ENCODE measurements at places on chromosomes 5 and 9.

- DNase-seq = no peak
Measured at GRCh38 chr5:61538722-61539501, 206.9 kb downstream of the ZSWIM6 start.

DNA sequence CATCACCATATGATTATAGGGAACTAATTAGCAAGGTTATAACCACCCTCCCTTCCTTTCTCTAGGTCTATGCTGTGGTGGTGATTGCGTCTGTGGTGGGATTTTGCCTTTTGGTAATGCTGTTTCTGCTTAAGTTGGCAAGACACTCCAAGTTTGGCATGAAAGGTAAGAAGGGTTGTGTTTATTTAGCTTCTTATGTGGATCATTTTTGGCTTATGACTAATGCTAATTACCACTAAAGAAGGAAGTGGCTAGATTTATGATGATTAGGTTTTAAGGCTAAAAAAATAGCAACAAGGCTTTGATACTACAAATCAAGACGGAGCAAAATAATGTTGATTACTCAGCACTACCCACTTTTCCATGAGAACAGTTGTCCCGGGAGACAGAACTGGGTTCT, 82.4 kb downstream of the NTRK2 start:
- peak; percentile 8 for DNase-seq

- no peak for DNase-seq
Measured at GRCh38 chr9:38333047-38333446, 59.5 kb upstream of the ALDH1B1 start.

DNA sequence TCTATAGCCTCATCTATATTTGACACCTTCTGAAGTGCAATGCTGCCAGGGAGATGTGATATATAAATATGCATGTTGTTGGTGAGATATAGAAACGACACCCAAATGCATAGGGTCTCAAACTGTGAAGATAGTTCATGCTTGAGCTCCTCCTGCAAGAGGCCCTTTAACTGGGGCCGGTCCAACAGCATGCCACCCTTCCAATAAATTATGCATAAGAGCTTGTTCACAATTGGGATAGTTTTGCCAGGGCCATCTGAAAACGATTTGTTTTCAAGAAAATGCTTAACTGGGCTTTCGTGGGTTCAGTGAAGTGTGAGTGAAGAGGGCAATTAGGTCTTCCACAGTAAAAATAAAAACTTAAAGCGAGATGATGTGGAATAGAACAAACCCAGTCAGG, 424.2 kb upstream of the WWC1 start:
- DNase-seq = no peak

DNA sequence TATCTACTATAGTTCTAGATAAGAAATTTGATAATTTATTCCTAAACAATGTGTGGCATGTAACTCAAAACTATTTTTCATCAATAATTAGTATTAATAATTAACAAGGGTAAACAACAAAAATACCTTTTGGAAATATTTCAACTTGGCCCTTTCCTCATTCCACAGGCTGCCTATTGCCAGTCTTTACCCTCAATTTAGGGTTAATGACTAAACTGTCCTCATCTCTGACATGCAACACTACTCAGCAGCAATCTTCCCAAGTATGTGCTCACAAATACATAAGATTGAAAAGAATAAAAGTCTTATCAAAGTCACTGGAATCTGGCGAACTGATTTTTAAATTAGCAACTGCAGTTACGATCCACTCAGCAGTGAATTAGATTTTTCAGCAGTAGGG, 153.6 kb downstream of the GLIS3 start:
- DNase-seq = no peak

GRCh38 chr5:167255926-167256325, 1035.5 kb upstream of the WWC1 start:
- no peak for DNase-seq

- DNase-seq = no peak
Measured at GRCh38 chr5:145887217-145887616, 14.4 kb upstream of the GRXCR2 start.

- DNase-seq = no peak
Measured at GRCh38 chr9:137204731-137205125, 720 bp downstream of the TMEM203 start.

GRCh38 chr9:123686131-123686828, 243.6 kb downstream of the DENND1A start:
- no peak for DNase-seq

DNA sequence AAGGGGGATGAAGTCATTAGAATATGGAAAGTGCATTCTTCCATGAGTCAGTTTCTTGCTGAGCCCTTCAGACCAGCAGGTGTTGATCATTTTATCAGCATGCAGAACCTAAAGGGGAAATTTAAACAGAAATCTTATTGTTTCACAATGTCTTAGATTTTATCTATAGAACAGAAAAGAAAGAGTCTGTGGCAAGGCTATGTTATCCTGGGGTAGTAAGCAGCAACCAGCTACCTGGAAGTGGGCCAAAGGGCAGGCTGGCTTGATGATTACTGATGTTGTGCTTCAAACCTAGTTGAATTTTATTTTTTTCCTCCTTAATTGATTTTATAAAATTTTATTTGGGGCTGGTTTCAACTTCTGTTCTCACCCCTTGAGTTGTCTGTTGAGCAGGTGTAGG, 101.5 kb downstream of the LRRC70 start:
- no peak for DNase-seq

DNA sequence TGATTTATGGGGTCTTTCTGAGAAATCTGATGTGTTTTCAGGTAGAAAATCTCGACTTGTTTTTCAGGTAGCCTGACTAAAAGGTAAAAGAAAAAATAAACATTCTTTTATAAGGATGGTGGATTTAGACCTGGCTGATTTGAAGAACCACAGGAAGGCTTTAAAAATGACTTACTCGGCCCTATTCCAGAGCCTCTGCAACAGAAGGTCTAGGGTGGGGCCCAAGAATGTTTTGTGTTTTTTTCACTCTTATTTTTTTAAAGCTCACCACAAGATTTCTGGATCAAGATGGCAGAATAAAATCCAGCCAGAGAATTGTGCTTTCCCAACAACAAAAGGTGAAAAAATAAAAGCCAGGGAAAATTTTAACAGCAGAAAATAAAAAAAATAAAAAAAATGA, 59.1 kb downstream of the FNBP1 start:
- DNase-seq = no peak

- DNase-seq = no peak
Measured at GRCh38 chr9:138060365-138060764, 182.8 kb downstream of the CACNA1B start.

DNA sequence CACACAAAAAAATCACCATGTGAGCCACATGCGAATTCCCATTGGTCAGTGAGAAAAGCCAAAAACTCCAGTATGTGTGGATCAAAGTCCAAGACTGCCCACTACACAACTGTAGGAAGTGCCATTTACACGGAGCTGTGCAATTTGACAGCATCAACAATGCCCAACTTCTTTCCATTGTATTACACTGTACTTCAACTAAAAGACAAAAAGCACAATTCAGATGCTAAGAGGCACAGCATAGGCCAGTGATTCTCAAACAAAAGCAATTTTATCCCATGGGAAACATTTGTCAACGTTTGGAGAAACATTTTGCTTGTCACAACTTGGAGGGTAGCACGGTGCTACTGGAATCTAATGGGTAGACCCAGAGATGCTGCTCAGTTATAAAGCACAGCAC, 39.8 kb downstream of the IARS1 start:
- DNase-seq = no peak

GRCh38 chr5:141657937-141658545, 6.8 kb upstream of the FCHSD1 start:
- no peak for DNase-seq

DNA sequence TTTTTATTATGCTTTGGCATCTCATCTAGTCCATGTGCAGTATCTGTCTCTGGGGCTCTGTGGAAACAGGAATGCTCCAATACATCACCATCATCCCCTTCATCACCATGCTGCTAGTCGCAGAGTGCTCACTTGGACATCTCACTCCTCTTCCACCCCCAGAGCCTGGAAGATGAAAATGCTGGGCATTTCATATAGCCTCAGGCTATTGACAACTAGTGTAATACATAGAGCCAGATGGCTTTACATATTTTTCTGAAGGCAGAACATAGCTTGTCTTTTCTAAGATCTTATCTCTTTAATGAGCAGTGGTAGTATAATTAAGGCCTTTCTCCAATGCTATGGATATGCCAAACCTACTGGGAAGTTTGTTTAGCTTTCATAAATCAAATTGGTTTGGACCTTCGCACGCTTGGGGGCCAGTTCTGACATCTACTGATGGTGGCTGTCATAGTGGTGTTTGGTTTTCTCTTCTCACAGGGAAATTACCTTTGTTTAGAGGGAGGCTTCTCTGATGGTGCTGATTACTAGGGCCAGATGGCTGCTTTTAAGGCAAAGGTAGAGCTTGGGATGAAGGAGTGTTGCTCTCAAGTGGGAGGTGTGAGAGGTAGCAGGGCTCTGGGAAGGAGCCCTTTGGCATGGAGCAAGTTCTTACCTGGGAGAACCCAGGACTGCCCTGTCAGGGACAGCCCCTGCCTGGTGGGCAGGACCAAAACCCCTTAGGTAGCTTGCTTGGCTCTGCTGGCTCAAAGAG, 63.1 kb upstream of the CXCL14 start:
- DNase-seq = no peak

GRCh38 chr5:135890867-135891266, 4.8 kb downstream of the IL9 start:
- no peak for DNase-seq

DNA sequence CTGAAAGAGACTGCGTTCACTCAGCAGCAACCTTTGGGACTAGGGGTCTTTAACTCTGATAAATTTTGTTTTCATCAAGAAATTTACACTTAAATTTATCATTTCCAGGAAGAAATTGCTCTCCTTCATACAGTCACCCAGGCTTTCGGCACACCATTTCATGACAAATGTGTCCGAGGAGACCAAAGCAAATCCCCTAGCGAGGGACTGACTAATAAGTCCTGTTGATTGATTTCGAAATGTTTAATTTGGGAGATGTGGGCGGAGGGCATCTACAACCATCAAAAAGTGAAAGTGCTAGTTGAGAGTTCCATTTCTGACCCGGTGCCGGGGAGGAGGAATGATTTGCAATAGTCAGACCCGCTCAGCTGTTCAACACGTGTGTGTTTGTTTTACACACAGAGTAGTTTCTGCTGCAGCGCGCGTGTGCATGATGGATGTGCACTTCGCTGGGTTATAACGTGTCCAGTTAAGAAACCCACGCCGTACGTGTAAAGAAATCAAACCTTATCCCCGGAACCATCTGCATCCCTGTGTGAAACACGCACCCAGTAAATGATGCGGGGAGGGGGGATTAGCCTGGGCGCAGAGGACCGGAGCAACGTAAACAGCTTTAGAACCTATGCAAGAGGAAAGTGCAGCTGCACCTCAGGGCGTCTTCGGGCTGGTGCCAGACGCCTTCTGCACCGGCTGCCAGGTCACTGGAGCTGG, 845 bp upstream of the NR4A3 start:
- DNase-seq = peak; percentile 64

DNA sequence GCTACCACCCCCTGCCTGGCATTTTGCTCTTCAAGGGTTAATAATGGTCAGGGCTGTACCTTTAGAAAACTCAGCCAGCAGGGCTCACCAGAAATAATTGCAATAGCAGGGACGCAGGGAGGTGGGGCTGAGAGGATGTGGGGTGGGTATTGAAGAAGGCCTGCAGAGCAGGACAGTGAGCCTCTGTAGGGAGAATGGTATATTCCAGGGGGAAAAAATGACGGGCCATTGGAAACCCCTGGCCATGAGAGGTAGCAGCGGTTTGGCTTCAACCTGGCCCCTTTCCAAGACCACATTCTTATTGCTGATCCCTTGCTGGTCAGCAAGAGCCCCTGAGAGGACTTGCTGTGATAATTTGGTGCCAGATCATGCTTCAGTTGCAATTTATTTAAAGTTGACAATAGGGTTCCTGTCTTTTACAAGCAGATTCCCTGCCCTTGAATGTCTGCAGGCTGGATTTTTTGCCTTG, 36.7 kb upstream of the CTNNA1 start:
- DNase-seq = no peak

- no peak for DNase-seq
Measured at GRCh38 chr5:181233801-181234454, 9.8 kb downstream of the RACK1 start.

GRCh38 chr9:114611516-114612271, 603 bp downstream of the TMEM268 start:
- no peak for DNase-seq

DNA sequence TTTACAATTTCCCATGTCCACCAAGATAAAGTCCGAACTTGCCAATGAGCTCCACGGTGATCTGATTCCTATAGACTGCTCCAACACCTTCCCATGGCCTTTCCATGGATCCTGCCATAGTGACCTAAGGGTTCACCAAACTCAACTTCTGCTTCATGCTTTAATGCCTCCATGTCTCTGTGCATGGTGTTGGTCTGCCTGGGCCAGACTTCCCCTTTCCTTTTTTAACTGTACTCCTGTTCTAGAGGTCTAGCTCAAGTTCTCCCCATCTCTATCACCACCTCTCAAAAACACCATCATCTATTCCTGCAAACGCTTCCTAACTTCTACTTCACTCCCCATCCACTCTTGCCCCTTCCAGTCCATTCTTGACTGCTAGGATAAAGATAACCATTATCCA, 14.8 kb upstream of the SMARCA2 start:
- DNase-seq = no peak

DNA sequence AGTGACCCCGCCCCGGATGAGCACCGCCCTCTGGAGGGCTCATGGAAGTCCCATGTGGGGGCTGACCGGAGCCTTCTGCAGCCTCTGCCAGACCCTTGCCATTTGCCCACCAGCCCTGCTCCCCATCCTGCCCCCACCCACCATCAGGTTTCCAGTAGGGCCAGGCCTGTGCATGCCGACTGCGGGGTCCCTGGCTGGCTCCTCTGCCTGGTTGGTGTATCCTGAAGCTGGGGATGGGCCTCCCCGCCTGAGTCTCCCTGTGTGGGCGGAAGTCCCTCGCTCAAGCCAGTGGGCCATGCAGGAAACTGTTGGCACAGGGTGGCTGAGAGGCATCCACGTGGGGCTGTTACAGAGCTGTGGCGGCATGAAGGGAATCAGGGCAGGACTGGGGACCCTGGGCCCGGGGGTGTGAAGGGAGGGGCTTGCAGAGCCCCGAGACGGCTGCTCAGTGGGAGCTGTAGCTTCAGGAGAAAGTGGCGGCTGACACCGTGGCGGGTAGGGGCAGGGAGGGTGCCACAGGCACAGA, 88.7 kb downstream of the RXRA start:
- no peak for DNase-seq

All from CD4-positive, alpha-beta T cell treated with Interleukin-21 for 1 hour (primary cell).